Endodermal cell (in vitro differentiated cells): ENCODE measurements at places on chromosomes 3 and 15. TPM values are rescaled to one million over a fixed set of nuclear protein-coding genes. Genes with fewer than 3 reads are reported as not detected.

The SLC38A3 gene
- 1.5 to 8.2 TPM (median 2.0 TPM) in 3 replicates for total RNA-seq

The TBC1D5 gene
- 77.7 to 95.7 TPM (median 84.6 TPM) in 3 replicates for total RNA-seq

The P3H2 gene
- 280 and 285 TPM in 2 replicates for total RNA-seq

The CELSR3 gene
- total RNA-seq: 24.7 to 32.3 TPM (median 30.1 TPM) in 3 replicates

The THRB gene
- total RNA-seq: 0.26 and 0.41 TPM in 2 replicates

The MST1R gene
- total RNA-seq: 6.2 to 7.7 TPM (median 6.8 TPM) in 3 replicates

The RNU5B-1 gene
- 18.6 to 26.0 TPM (median 20.8 TPM) in 3 replicates for total RNA-seq

The BNC1 gene
- total RNA-seq: 0.07 TPM in 1 of 2 replicates, not detected in the other

The C3orf49 gene
- total RNA-seq: not detected in 2 replicates

The PEX11A gene
- total RNA-seq: 4.0 to 5.0 TPM (median 4.1 TPM) in 3 replicates

The RNF123 gene
- total RNA-seq: 42.0 and 47.6 TPM in 2 replicates

The PTX3 gene
- total RNA-seq: 0.11 and 0.13 TPM in 2 replicates

The ERC2 gene
- 11.2 to 22.6 TPM (median 16.1 TPM) in 3 replicates for total RNA-seq

The NTRK3 gene
- total RNA-seq: 0.63 and 0.86 TPM in 2 replicates

The CD86 gene
- not detected in 2 replicates for total RNA-seq

The REC114 gene
- not detected in 3 replicates for total RNA-seq

The KBTBD13 gene
- total RNA-seq: not detected in 3 replicates

The KCNH8 gene
- total RNA-seq: 12.0 to 22.4 TPM (median 13.0 TPM) in 3 replicates

The RBPMS2 gene
- total RNA-seq: 131 and 134 TPM in 2 replicates

The BCHE gene
- total RNA-seq: 0.79 TPM in 2 replicates
